Cerebellar nuclear complex (tissue), 1 donor: ENCODE measurements at places on chromosomes 4 and X.

DNA sequence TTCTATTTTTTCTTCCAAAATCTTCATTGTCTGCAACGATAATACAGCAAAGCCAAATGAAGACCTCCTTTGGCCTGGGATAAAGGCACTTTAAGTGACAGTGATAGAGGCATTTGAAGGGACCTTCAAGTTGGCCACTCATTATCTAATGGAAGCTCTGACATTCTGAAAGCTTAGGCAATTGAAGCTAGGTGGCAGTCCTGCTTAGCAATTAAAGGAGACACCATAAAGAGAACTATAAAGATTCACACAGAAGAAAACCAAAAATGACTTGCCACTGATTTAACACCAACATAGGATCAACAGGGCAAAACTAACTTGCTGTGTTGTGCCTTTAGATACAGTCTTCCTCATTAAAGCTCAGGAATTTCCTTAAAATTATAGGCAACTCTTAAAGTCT lies 103.3 kb upstream of the TSPAN7 start:
- DNase-seq, result no peak

DNA sequence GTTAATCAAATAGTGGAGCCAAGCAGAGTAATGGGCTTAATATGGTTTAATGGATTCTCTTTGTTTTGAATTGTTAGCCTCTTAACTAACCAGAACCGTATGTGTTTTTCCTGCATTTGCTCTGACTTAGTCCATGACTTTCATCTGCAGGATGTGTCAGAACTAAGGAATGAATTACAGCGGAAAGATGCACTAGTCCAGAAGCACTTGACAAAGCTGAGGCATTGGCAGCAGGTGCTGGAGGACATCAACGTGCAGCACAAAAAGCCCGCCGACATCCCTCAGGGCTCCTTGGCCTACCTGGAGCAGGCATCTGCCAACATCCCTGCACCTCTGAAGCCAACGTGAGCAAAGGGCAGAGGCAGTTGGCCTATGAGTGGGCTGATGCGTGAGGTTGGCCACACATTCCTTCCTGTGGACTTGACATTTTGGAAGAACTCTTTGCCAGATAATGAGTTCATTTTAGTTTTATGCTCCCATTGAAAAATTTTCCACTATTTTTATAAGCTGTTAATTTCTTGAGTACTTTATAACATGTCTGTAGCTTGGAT lies 9.1 kb downstream of the MED28 start:
- no peak for DNase-seq

- no peak for DNase-seq
Measured at GRCh38 chr4:76441881-76442280, 6.9 kb downstream of the SHROOM3 start.

GRCh38 chrX:136063340-136064079 lies 78.3 kb downstream of the SLC9A6 start:
- no peak for DNase-seq

DNA sequence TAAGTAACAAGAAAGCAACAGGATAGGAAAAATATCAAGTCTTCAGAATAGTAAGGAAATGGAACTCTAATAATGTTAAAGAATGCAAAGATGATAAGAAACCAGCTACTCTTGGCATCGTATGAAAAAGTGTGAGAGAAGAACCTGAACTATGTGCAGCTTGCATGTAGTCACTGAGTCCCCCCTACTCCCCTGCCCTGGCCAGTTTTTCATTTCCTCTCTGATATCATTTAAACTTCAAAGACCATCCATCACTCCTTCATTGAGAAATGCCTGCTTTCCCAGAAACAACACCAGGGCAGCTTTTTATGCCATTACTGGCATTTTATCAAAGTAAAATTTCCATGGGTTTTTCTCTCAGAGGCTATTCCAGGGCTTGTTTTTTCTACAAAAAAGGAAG lies 28.1 kb downstream of the INPP4B start:
- DNase-seq, result no peak

DNA sequence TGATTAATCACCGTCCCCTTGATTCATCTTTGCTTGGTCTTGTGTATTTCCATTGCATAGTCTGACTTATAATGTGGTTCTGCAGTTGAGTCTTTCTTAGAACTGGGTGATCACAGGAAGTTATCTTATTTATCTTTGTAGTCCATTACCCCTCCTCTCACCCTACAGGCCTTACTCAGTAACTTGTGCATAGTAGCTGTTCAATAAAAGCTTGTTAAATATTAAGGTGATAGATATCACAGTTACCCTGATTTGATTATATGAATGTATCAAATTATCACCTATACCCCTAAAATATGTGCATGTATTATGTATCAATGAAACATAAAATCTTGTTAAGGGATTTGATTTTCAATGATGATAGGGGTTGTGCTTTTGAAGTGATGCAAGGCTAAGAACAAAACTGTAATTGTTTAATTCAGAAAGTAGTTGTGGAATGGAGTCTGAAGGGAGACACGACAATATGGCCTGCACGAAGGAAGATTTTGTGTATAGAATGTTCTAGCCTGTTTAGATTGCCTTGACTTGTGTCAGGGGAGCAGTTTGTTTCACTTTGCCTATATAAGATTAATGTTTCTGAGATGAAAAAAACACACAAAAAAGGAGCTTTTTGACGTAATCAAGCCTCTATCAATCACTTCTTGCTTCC lies 132.4 kb upstream of the LIMCH1 start:
- no peak for DNase-seq

DNA sequence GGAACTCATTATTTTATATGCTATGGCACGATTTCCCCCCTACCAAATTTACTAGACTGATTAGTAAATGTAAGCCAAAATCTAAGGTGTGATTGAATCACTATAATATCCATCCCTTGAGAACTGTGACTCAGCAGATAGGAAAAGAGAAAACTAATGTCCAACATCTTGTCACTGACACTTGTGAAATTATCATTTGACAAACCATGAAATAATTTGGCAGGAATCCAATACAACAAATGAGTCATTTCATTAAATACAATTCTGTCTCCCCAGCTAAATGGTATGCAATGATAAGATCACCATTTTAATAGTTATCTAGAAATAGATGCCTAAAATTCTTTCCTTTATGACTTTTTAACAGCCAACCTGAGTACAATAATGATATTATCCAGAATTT lies 462.3 kb downstream of the DMD start:
- no peak for DNase-seq

DNA sequence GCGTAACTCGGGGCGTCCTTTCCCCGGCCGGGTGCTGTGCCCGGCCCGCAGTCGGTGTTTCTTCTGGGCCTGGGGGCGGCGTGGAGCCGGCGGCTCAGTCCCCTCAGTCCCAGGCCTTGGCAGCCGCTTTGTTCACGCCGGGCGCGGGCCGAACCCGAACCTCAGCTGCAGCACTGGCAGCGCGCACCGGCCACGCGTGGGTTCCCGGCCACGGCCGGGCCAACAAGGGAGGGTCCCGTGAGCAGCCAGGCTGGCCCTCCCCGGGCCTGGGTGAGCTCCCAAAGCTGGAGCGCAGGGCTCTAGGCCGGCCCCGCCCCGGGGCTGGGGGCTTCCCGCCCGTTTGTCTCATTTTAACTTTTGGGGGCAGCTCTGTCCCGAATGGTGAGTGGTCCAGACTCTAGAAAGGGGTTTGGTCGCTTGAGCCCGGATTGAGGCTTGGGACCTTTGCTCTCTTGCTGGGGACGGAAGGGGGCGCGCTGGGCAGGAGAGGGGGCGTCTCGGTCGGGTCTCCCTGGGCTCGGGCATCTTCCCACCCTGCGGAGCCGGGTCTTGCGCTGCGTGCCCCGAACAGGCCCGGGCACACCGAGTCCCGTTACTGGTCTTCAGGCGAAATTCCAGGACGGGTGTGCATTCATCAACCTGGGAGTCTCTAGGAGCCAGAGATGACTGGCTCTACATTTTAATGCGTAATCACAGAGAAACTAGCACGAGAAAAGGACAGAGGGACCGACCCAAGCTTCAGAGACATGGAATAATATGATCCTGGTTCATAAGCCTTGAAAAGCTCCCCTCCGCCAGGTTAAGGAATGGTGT lies 177.1 kb downstream of the CBR4 start:
- DNase-seq, result no peak

DNA sequence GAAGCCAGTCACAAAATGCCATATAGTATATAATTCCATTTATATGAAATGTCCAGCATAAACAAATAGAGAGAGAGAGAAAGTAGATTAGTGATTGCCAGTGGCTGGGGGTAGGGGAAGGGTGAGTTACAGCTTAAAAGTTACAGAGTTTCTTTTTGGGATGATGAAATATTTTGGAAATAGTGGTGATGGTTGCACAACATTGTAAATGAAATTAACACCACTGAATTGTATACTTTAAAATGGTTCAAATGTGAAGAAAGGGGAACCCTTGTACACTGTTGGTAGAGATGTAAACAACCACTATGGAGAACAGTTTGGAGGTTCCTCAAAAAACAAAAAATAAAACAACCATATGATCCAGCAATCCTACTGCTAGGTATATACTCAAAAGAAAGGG lies 131.2 kb upstream of the GPC4 start:
- no peak for DNase-seq

GRCh38 chr4:33116871-33117270 lies 2396.7 kb downstream of the PCDH7 start:
- no peak for DNase-seq

DNA sequence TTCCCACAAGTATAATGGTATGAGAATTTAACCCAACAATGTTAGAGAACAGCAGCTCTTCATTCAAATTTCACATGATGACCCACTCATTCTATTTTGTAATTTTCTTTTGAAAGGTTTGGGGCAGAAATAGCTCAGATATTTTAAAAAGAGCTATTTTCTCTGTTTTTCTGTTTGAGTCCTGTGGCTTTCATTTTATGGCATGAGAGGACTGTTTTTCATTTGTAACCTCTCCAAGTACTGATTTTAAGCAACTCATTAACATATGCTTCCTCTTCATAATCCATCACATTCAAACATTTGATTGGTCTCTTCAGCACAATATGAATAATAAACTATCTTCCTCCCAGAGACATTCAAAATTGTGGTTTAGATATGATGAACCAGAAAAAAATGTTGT lies 129.0 kb upstream of the TEX13A start:
- DNase-seq, result no peak

GRCh38 chr4:145933134-145933533 lies 5.5 kb downstream of the ZNF827 start:
- DNase-seq, result no peak

GRCh38 chr4:44257461-44257860 lies 191.1 kb downstream of the KCTD8 start:
- DNase-seq, result no peak

- DNase-seq, result no peak
Measured at GRCh38 chr4:31169846-31170245, 449.7 kb downstream of the PCDH7 start.

GRCh38 chr4:159481936-159482335 lies 379.1 kb downstream of the RAPGEF2 start:
- DNase-seq, result no peak

GRCh38 chr4:72352711-72353110 lies 216.3 kb downstream of the ADAMTS3 start:
- no peak for DNase-seq

GRCh38 chr4:139734201-139734874 lies 68.7 kb downstream of the MGST2 start:
- no peak for DNase-seq

DNA sequence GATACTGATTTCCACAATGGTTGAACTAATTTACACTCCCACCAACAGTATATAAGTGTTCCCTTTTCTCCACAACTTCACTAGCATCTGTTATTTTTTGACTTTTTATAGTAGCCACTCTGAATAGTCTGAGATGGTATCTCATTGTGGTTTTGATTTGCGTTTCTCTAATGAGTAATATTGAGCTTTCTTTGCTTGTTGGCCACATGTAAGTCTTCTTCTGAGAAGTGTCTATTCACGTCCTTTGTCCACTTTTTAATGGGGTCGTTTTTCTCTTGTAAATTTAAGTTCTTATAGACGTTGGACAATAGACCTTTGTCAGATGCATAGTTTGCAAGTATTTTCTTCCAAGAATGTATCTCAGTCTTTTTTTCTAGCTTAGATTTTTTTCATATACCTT lies 10.0 kb downstream of the FBXW7 start:
- no peak for DNase-seq

GRCh38 chr4:48258845-48259397 lies 10.7 kb downstream of the TEC start:
- DNase-seq, result no peak

- DNase-seq, result no peak
Measured at GRCh38 chrX:111555406-111555958, 44.0 kb downstream of the SERTM2 start.

GRCh38 chr4:100016191-100016590 lies 66.1 kb upstream of the H2AZ1 start:
- DNase-seq, result no peak

GRCh38 chr4:6414578-6414977 lies 57.8 kb downstream of the PPP2R2C start:
- DNase-seq, result no peak

DNA sequence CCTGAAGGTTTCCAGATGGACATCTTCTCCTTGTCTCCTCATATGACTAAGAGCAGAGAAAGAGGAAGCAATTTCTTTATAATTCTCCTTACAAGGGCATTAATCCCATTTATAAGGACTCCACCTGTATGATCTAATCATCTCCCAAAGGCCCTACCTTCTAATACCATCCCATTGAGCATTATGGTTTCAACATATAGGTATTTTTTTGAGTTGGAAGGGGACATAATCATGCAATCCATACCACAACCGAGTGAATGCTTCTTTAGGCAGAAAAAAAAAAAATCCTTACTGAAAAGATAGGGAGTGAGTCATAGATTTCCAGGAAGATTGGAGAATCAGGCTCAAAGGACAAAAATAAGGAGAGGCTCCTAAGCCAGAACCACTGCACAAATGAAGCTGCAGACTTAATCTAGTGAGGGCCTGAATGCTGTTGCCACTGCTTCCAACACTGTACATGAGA lies 312.5 kb upstream of the HS3ST1 start:
- no peak for DNase-seq

GRCh38 chrX:19881559-19881958 lies 5.8 kb downstream of the SH3KBP1 start:
- DNase-seq, result no peak

DNA sequence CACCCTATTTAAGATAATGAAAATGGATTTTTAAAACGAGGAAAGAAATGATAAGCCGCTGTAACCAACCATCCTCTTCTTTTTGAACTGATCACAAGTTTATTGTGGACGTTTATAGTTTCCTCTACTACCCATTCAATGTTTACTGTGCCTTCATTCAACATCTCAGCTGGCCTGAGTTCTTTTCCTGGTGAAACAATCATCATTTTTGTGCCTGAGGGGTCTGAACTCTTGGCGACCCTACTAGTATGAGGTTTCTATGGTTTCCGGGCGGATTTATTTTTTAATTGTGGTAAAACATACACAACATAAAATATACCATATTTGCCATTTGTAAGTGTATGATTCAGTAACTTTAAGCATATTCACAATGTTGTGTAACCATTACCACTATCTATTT lies 100.7 kb downstream of the SPRY1 start:
- no peak for DNase-seq

- DNase-seq, result no peak
Measured at GRCh38 chr4:184348311-184349233, 125.8 kb downstream of the IRF2 start.

DNA sequence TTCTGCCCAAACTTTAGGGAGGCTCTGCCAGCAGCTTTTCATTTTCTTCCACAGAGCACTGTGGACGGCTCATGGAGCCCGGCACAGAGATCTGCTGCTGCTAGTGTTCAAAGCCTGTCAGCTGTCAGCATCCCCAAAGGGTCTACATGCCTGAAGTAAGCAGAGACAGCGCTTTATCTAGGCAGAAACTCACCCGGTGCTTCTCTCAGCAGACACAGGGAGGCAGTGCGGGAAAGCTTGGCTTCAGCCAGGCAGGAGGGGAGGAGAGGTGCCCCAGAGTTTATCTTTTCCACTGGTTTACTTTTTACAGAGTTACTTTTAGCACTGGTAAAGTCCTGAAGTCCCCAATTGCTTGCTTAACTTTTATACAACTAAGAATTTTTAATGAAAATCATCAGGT lies 339.3 kb downstream of the NKX6-1 start:
- DNase-seq, result no peak
